ENCODE measurements at places on chromosomes 11 and 22.
A peak's percentile ranks its signal among the peaks of the same experiment; 100 is the strongest.

DNA sequence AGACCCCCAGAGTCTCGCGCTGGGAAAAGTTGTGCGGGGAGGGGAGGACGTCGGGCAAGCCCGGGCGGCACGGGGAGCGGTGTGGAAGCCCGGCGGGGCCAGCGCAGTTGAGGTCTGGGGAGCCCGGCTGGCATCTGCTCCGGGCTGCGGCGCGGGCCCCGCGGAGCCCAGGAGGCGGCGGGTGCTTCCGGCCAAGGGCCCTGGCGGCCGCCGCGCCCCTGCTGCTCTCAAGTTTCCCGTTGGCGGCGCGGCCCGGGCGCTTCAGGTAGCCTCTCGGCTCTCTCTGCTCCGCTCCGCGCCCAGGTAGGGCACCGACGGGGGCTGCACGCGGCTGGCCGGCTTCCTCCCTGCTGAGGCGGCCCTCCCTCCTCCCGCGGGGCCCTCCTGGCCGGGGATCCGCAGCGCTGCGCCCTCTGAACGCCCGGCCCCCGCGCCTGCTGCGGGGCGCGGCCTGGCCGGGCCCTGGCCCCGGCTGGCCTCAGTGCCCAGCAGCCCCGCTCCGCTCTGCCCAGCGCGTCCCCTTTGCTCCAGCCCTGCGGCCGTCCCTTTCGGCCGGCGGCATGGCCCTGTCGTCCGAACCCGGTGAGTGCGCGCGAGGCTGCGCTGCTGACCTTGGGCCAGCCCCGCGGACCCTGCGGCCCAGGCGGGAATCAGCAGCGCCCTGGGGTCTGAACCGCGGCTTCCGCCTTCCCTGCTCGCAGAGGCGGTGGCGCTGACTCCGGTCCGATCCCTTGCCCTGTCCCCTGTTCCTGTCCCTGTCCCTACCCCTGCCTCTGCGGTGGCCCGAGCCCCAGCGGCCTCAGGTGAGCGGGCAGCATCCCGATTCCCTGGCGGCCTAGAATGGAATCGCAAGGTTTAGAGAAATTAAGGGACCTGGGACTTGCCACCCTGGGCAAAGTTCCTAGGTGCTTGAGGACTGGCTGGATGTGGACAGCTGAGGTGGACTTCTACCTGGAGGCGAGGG lies 4.3 kb upstream of the AMPD3 start:
- peak; percentile 42 for DNase-seq

GRCh38 chr11:13721760-13722159 lies 53.3 kb downstream of the FAR1 start:
- DNase-seq, result no peak

GRCh38 chr22:19743651-19744050 lies 16.9 kb upstream of the TBX1 start:
- DNase-seq, result no peak

GRCh38 chr11:107631931-107632330 lies 41.0 kb downstream of the ELMOD1 start:
- no peak for DNase-seq

- DNase-seq, result no peak
Measured at GRCh38 chr11:19579957-19580356, 132.7 kb upstream of the NAV2 start.

GRCh38 chr11:128603003-128603696 lies 15.8 kb upstream of the ETS1 start:
- no peak for DNase-seq

DNA sequence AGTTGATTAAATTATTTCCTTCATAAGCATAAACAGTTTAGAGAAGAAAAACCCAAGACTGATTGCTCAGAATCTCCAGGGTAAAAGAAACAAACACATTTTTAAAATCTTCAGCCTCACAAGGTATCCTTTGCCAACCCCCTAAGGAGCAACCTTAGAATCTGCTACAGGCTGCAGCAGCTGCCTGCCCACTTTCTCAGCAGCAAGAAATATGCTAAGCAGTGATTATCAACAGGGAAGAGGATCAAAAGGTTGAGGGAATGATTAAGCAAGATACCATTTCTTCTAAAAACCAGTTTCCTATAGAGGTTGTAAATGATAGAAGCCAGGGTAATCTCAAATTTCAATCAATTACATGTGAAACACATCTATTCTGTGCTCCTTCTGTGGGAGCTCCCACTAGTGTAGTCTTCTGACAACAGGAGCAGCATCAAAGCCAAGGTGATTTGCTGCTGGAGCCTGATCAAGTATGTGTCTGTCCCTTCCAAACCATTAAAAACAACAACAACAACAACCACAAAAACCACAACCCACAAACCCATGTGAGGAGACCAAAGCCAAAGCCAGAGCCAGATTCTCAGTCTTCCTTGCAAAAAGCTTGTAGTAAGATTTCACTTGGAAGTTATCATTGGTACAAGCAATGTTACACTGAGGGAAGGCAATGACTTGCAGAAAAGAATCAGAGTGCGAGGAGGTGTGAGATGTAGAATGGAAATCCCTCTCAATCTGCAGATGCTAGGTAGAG lies 761.2 kb downstream of the DLG2 start:
- DNase-seq, result no peak

DNA sequence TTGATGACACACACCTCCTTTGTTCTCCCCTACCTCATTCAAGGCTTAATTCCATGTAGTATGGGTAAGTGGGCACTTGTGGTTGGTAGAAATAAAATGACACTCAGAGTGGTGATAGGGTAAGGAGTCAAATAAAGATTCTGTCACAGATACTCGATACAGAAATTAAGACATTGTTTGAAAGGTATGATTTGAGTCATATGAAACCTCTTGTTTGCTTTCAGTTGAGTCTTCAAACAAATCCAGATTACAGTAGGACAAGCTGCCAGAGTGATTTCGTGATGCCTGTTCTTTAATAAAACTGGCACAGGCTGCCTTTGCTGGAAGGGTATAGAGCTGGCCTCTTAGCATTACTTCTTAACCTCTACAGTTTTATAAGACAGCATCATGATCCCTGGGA lies 182.4 kb downstream of the SPON1 start:
- DNase-seq, result no peak

DNA sequence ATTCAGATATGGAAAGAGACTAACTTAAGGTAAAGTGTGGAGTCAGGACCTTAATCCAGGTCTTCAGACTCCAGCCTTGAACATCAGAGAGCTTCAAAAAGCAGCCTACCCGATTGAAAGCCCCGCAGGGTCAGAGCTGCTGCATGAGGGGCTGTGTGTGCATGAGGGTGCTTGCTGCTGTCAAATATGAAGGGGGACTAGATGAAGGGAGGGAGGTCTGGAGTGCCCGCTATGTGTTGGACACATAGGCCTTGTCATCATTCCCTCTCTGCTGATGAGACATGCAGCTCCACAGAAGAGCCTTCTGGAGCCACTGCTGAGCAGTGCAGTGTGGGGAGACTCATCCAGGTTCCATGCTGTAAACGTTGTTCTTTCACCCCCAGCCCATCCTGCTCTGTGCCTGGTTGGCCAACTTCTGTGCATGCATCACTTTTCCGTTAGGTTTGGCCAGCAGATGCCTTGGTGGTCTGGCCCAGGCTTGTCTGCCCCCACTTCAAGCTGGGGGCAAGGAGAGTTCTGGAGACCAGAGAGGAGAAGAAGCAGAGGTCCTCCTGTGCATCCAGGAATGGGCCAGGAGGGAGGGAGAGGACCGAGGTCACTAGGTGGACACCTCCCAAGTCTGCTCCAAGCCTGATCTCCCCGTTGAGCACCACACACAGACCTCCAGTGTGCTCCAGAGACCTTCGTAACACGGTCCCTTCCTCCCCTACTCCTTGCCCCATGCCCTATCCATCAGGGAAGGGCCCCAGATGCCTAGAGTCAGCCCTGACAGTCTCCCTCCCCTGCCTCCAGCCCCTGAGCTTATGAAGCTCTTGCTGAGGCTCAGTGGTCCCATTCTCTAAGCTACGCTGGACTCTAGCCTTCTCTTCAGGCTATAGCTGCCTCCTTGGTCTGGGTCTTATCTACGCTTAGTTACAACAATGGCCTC lies 32.0 kb downstream of the LRRC32 start:
- DNase-seq, result no peak

DNA sequence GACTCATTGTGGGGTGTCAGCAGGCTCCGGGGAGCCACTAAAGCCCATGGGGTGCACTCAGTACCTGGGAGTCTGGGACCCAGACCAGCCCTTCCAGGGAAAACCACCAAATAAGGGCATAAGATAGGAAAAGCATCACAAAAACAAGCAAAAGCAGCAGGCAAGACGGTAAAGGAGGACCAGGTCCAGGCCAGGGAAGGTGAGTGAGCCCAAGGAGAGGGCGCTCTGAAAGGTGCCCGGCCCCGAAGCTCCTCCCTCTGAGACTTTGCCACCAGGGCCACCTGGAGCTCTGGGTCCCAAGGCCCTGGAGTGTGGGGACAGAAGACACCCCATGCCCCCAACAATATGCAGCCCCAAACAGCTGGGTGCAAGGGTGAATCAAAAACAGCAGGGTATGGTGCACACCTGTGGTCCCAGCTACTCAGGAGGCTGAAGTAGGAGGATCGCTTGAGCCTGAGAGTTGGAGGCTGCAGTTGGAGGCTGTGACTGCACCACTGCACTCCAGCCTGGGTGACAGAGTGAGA lies 5.2 kb upstream of the IL17REL start:
- DNase-seq, result no peak

DNA sequence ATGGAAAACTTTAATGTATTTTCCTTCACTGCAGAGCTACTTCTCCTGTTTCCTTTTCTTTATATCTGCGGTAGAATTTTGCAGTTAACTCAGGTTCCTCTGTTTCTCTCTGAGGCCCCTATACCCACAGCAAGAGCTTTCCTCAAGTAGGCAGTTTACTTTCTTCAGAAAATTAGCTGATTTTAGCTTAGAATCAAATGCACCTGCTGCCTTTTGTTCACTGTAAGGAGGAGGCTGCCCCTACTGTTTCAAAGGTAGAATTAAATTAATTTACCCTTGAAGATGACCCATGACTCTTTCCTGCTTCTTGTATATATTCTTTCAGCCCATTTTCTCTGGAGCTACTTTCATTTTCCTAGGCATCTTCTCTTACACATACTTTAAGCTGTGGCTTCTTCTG lies 68.7 kb upstream of the GDPD4 start:
- DNase-seq, result no peak

- DNase-seq, result no peak
Measured at GRCh38 chr11:15726893-15727519, 612.3 kb downstream of the INSC start.

DNA sequence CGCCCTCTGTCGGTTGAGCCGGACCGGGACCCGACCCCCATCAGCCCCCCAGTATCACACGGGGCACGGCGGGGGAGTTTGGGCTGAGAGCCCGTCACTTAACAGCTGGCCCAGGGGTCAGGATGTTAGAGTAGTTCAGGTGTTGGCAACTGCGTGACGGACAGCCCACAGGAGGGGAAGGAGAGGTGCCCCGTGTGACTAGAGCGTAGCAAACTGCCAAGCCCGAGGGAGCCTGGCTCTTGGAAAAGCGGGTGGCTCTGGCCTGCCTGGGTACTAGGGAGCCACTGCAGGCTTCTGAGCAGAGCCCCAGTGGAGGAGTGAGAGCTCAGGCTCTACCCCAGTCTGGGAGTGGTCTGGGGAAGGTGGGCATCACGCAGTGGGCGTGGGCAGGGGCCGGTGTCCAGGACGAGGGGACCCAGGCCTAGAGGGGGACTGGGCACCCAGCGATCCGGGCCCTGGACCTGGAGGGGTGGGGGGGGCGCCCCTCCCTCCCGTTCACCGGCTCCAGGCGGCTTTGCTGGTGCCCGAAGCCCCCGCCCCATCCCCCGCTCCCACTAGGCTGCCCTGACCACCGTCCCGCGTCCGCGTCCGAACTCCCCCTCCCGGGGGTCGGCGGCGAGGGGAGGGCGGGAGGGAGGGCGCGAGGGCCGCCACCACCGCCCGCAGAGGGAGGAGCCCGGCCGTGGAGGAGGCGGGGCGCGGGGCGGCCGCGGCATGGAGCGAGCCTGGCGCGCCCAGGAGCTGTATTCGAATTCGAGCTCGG lies 24.4 kb downstream of the SHANK3 start:
- DNase-seq, result no peak

GRCh38 chr11:57277845-57278720 lies 41.0 kb upstream of the APLNR start:
- DNase-seq, result peak; percentile 65

- no peak for DNase-seq
Measured at GRCh38 chr11:11422411-11423128, 69.5 kb upstream of the CSNK2A3 start.

DNA sequence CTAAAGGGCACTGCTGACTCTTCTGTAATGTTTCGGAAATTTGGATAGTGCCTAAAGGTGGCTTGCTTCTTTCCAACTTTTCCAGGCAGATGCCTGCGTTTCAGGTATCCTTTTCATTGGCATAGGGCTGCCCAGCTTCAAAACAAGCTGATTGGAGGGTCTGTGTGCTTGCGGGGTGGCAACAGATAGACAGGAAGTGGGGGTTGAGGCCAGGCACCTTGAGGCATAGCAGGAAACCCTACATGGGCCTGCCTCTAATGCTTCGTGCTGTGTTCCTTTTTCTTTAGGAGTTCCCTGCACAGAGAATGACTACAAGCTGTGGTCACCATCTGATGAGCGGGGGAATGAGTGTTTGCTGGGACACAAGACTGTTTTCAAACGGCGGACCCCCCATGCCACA lies 92.2 kb upstream of the SORL1-AS1 start:
- DNase-seq, result no peak

Data from inflammatory macrophage treated with lipopolysaccharide for 1 hour (primary cell).